NCI-H2029 treated with DMSO at 0.1 percent for 48 hours (cell line): ENCODE measurements at places on chromosomes 13 and 19.

DNA sequence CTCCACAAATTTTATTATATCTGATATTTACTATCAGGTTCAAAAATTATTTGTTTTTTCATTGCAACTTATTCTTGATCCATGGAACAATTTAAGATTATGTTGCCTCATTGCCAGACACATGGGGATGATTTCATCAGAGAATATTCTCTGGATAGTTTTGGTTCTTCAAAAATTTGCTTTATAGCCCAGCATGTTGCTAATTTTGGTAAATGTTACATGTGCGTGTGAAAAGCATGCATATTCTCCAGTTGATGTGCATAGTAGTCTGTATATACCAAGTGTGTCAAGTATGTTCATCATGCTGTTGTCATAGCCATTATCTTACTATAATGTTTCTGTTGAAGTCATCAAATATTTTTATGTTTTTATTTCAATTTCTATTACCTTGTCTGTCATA lies 122.3 kb downstream of the RFC3 start:
- no peak for DNase-seq

DNA sequence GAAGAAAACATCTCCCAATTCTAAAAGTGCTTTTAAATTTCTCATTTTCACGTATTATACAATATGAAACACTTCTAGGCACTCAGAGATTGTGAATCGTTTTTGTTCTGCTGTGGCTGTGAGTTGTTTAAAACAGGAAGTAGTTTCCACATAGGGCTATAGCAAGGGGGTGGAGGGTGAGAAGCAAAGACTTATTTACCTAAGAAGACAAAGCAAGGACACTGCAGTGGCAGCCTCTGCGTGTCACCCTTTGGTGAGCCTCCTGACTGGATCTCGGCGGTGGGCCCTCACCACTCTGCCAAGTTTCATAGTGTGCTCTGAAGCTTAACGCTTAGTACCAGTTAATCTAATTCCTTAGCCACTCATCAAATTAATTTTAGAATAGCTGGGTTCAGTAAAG lies 56.8 kb downstream of the TNFSF13B start:
- peak; percentile 8 for DNase-seq

DNA sequence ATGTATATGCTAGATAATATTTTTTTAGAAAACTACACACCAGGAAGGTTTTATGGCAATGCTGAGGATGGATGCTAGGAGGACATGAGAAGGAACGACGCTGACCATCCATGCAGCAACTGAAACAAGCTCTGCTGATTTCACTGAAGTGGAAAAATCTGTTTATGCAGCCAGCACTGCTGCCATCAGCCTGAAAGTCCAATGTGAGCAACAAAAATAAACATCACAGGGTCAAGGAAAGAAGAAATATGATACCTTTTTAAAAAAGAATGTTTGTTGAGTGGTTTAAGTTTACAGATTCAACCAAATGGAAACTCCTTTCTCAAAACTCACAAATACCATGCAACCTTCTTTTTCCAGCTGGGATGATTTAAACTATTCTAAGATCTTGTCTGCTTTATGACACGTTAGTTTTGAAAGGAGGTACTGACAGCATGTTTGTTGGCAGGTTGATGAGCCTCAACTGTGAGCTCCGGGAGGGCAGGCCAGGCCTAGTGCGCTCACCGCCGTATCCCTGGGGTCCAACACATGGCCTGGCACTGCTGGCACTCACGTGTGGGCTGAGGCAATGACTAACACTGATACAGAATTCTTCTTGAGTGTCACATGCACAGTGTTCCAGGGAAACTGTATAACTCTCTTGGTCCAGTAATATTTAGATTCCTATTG lies 46.8 kb downstream of the LATS2 start:
- no peak for DNase-seq

GRCh38 chr13:33123066-33123859 lies 107.0 kb downstream of the KL start:
- peak; percentile 10 for DNase-seq

DNA sequence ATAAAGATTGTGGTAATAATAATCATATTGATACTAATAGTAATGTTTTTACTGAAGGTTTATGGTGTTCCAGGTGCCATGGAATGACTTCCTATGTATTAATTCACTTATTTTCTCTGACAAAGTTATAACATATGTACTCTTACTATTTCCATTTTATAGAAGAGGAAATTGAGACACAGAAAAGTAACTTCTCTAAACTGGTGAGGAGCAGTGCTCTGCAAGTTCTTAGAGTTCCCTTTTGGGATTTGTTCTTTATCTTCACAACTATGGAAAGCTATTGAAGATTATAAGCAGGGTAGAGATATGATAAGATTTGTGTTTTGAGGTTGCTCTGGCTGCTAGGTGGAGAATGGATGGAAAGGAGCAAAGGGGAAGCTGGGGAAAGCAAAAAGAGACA lies 83.9 kb upstream of the OLFM4 start:
- no peak for DNase-seq

- no peak for DNase-seq
These were observed 105.1 kb downstream of the NUFIP1 start for GRCh38 chr13:44884076-44884729.

GRCh38 chr19:52688335-52688734 lies 46.5 kb downstream of the ZNF611 start:
- no peak for DNase-seq

GRCh38 chr19:46009530-46010510 lies 13.0 kb downstream of the PGLYRP1 start:
- peak; percentile 38 for DNase-seq

DNA sequence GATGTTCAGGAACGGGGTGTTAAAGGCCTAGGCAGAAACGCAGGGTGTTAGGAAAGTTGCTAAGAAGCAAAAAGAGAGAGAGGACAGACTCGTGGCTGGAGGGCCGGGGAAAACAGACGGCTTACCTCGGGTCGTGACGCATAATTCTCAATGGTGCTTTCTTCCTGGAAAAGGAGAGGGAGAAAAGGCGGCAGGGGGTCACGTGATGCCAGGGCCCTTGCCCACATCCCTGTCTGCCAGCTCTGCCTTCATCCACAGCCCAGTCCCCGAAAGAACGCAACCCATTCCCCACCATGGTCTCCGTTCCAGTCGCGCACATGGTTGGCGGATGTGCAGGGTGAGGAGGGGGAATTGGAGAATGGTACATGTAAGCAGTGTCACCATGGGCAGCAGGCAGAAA lies 1.6 kb downstream of the KRTDAP start:
- no peak for DNase-seq

DNA sequence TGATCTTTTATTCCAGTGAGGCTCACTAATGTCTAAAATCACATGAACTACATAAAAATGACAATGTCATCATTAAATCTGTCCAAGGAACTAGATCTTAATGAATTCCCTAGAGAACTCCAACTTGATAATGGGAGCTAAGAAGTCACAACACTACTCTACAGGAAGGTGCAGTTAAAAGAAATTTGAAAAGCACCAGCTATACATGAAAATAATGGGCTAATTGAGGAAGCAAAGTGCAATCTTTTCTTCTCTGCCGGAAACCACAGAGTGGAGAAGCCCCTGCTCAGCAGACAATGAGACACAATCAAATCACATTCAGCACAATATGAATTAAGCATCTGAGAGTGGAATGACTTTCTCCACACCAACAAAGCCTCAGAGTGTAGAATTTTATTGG lies 261.7 kb downstream of the LHFPL6 start:
- DNase-seq, result no peak

DNA sequence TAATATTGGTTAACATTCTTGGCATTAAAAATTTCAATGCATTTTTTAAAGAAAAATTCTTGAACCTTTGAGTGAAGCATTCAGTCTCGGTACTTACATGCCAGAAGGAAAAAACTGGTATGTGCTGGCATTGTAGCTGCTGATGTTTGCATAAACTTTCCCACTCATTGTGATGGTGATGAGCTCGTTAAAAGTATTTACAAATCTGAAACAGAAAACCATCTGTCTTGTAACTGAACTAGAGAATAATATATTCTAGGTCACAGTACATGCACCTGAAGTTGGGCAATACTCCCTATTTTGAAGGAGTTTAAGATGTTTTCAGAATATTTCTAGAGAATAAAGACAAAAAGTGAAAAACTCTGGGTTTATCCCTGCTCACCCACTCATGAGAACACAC lies 64.1 kb downstream of the SLC15A1 start:
- no peak for DNase-seq
